ENCODE measurements at places on chromosomes 3 and 15.
A peak's percentile ranks its signal among the peaks of the same experiment; 100 is the strongest.

DNA sequence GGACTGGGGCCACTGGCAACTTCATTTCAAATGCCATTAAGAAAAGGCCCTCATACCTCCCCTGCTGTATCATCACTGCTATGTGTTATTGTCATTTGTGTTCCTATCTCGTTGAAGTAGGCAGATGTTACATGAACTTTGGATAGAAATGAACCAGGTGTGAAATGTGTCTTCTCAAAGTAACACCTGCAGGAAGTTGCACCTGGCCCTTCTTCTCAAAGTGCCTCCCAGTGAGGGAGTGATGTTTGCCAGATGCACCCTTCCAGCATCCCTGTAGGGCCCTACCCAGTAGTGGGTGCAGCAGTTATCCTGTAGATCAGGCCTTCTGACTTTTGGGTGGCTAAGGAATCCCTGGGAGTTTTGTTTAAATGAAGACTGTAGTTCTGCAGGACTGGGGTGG lies 197.7 kb upstream of the CTNNB1 start:
- no peak for DNase-seq

- no peak for DNase-seq
Observed at GRCh38 chr15:38562278-38562677, 2.3 kb downstream of the RASGRP1 start.

GRCh38 chr3:24401090-24401810 lies 93.4 kb downstream of the THRB start:
- DNase-seq = no peak

GRCh38 chr3:178787960-178788359 lies 251.7 kb downstream of the KCNMB2 start:
- DNase-seq = no peak

- no peak for DNase-seq
Observed at GRCh38 chr3:177817751-177818150, 620.5 kb upstream of the TBL1XR1 start.

DNA sequence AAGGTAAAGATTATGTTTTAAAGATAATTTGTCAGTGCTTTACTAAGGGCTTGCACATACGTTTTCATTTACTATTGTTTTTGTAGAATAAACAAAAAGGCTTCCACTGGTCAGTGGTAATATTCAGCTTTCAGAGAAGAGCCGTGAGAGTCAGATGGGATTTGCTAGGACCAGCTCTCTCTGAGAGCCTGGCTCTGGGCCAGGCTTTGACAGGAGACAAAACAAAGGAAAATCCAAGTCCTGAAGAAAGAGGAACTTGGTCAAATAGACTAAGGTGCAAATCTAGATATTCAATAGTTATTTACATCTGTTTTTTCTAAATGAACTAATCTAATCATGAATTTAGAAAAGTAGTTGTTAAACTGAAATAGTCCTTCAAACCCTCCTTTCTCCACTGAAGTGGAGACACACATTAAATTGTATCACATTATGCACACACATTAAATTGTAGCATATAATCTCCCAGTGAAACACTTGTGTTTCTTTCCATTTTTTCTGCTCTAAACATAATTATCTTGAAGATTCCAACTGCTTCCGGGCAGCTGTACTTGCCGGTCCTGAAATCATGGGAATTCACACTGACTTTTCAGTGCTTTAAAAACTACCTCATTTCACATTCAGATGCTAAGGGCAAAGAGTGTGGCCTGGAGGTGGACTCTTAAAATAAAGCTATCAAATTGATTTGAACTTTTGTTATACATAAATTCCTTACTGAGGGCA lies 55.1 kb upstream of the FILIP1L start:
- no peak for DNase-seq

- DNase-seq = no peak
Observed at GRCh38 chr3:102378216-102378615, 56.6 kb upstream of the ZPLD1 start.

DNA sequence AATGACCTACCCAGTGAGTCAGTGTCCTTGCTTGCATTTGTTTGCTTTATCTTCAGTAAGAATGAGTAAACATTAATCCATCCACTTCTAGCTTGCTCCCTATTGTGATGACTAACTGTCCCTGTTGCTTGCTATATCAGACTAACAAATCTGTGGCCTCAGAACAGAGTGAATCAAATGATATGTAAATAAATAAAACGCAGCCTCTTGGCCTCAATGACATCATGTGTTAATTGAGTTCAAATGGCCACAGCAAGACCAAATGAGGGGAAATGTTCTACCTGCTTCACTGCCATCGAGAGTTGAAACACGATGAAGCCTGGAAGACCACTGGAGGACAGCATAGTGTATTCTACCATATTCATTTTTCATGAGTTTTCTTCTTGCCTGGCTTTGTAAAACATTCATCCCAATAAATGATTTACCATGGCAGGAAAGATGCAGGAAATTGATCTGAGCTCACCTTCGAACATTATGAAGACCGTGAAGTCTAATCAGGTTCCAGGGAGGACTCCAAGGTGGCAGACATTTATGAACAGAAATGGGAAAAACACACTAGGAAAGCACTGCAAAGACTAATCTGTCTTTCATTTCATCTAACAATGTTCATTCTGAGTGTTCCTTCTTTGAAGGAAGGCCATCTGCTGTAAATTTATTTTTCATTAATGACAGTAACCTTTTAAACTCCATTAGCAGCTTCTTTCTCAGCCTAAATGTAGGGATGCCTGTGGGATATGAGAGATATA lies 1144.5 kb downstream of the TUSC7 start:
- DNase-seq = no peak

DNA sequence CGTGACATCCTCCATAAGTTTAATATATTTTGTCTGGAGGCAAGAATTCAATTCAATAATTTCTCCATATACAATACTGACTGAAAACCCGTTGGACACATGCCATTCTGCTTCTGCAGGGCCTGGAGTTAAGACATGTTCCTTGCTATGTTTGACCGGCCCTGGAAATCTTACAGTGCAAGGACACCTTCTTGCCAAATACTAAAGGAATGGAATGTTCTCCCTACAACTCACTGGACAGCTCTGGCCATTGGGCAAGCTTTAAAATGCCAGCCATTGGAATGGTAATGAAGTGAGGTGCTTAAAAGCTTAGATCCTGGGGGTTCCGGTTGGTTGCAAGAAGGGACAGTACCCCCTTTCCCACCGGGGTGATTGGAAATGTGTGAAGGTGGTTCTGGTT lies 329.8 kb upstream of the PROK2 start:
- DNase-seq = no peak

GRCh38 chr15:82646250-82647044 lies 716 bp downstream of the CPEB1 start:
- peak; percentile 4 for DNase-seq

- DNase-seq = no peak
Observed at GRCh38 chr15:49810720-49811119, 189.9 kb downstream of the DTWD1 start.

DNA sequence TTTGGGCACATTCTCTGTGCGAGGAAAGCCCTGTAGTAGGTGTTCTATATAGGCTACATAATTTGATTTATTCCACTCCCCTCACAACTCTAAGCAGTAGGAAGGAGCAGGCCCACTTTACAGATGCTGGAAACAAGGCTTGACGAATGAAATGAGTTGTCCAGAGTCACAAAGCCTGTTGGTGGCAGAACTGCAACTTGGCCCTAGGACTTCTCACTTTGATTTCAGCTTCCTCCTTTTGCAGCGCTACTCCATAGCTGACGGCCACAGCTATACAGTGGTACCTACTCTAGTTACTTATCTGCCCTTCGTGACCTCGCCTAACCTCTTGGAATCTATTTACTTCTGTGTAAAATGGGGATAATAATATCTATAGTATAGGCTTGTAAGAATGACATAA lies 2.5 kb upstream of the IRAK2 start:
- DNase-seq = peak; percentile 20

DNA sequence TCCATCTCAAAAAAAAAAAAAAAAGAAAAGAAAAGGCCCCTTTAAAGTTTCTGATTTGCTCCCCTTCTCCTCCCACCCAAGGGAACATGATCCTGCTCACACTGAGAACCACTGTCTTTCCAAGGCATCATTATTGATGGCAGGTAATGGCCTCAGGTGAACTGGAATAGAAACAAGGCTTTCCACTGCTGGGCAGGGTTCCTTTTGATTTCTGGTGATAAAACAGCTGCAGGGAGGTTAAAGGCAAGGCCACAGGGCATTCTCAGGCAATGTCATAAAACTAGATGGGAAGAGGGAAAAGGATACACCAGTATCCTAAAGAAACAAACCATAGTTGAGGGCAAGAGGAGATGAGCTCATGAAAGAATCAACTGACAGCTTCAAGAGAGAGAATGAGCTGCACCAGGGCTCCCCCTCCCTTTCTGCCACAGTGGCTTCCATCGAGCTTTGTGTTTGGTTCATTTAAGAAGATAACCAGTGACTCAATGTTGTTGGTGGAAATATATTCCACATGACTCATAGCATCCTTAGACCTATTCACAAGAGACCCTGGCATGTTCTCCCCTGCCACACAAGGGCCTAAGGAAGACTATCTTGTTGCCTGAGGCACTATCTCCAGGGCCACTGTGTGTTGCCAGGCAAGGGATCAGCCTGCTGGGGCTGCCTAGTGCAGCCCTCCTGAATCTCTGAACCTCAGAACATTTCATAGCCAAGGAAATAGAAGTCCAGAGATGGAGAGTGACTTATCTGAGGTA lies 86.4 kb downstream of the WDR76 start:
- DNase-seq = no peak

GRCh38 chr15:85289677-85290365 lies 90.6 kb upstream of the AKAP13 start:
- DNase-seq = peak; percentile 75

Measured in RPMI8226 (cell line).